ENCODE measurements at places on chromosomes 1 and 21. TPM values are rescaled to one million over a fixed set of nuclear protein-coding genes. Genes with fewer than 3 reads are reported as not detected.

Gene ADAM30
- under 0.01 TPM for total RNA-seq

Gene ETV3L
- total RNA-seq = not detected

Gene RHD
- not detected for total RNA-seq

DNA sequence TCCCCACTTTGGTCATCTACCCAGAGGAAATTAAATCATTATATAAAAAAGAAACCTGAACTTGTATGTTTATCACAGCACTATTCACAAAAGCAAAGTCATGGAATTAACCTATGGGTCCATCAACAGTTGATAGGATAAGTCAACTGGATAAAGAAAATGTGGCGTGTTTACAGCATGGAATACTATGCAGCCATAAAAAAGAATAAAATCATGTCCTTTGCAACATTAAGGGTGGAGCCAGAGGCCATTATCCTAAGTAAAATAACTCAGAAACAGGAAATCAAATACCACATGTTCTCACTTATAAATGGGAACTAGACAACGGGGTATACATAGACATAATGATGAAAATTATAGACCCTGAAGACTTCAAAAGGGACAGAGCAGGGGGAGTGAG, 27.6 kb upstream of the KCNK1 start:
- no peak for DNase-seq

DNA sequence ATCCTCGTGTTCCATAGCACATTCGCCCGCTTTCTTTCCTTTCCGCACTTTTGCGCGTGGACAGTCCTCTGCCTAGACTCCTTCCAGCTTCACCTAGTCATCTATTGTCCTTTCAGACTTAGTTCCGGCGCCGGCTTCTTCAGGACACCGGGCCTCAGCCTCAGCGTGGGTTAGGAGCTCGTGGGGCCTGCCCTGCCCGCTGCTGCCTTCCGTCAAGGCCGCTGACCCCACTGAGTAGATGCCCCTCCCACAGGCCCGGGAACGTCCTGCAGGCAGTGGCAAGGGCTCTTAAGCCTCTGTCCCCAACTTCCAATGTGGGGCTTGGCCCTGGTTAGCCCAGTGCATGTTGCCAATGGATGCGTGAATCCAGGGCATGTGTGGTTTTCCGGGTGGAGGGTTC, 11.4 kb downstream of the DMRTB1 start:
- no peak for DNase-seq

DNA sequence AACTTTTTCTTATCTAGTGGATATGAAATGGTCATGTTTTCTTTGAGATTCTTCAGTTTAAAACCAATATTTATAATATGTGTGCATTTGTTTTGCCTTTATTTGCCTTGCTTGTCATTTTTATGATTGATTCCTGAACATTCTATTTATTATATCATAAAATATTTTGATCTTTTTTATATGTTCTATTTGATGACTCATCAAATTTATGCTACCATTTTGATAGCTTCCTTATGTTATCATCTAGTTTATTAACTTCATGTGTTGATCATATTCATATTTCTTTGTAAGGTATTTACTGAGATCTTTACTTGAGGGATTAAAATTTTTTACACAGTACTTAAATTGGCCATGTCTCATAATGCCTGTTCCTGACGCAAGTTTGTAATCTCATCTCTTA, 1650.0 kb downstream of the AMY1C start:
- no peak for DNase-seq

DNA sequence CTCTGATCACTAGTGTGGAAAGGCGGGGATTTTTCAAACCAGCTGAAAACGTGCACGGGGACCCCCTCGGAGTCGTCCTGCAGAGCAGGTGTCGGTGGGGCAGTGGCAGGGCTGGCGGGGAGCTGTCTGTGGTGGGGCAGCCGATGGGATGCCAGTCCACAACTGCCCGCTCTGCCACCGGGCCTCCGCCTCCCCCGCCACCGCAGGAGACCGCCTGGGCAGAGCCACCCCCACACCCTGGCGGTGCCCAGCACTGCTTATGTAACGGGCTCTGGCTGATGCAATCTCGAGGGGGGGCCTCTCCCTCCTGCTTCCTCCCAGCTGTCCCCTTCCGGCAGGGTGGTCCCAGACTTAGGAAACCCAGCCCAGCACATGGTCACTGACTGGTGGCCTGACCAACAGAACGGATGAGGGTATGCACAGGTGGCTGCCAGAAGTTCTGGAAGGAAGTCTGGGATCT, 9.3 kb downstream of the CHD5 start:
- DNase-seq = no peak

- no peak for DNase-seq
These were observed 3.9 kb upstream of the AIRE start for GRCh38 chr21:44281801-44282200.
